ENCODE measurements at places on chromosomes 1 and 21. TPM values are rescaled to one million over a fixed set of nuclear protein-coding genes. Genes with fewer than 3 reads are reported as not detected.

The TAGLN2 gene
- total RNA-seq = 388 TPM

The ARID4B gene
- total RNA-seq = 26.5 TPM

The TTC22 gene
- total RNA-seq = not detected

DNA sequence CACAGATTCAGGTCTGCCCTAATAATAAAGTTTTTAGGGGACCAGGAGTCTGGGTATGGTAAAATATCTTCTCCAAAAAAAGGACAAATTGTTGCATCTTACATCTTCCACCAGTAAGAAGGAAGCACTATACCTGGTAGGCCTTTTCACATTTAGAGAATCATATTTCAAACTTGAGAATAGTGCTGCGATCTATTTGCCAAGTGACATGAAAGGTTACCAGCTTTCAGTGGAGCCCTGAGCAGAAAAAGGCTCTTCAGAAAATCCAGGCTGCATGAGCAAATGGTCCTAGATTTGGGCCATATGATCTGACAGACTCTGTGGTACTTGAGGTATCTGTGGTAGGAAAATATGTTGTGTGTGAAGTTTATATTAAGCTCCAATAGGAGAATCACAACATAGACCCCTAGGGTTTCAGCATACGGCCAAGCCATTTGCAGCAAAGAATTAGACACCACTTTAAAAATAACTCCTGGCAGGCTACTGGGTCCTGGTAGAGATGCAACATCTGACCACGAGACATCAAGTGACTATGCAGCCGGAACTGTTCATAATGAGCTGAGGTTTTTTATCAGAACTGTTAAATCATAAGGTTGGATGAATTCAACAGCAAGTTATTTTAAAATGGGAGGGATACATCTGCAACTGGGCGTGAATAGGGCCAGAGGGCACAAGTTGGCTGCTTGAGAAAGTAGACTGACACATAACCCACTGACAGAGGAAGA lies 38.6 kb upstream of the CCDC190 start:
- peaks cover 24% of the 10 kb centered on the region for H3K4me1 ChIP-seq
- no peaks in the 10 kb centered on the region for H3K27me3 ChIP-seq
- peak overlapping the region; percentile 72 for H3K27ac ChIP-seq
- no peaks in the 10 kb centered on the region for H3K36me3 ChIP-seq
- no peak for DNase-seq
- no peak overlapping the region for H3K4me3 ChIP-seq

GRCh38 chr1:162328512-162328911 lies 48.1 kb downstream of the SPATA46 start:
- H3K4me1 ChIP-seq = peaks cover 19% of the 10 kb centered on the region
- H3K36me3 ChIP-seq = no peaks in the 10 kb centered on the region
- no peaks in the 10 kb centered on the region for H3K27me3 ChIP-seq
- DNase-seq = no peak

DNA sequence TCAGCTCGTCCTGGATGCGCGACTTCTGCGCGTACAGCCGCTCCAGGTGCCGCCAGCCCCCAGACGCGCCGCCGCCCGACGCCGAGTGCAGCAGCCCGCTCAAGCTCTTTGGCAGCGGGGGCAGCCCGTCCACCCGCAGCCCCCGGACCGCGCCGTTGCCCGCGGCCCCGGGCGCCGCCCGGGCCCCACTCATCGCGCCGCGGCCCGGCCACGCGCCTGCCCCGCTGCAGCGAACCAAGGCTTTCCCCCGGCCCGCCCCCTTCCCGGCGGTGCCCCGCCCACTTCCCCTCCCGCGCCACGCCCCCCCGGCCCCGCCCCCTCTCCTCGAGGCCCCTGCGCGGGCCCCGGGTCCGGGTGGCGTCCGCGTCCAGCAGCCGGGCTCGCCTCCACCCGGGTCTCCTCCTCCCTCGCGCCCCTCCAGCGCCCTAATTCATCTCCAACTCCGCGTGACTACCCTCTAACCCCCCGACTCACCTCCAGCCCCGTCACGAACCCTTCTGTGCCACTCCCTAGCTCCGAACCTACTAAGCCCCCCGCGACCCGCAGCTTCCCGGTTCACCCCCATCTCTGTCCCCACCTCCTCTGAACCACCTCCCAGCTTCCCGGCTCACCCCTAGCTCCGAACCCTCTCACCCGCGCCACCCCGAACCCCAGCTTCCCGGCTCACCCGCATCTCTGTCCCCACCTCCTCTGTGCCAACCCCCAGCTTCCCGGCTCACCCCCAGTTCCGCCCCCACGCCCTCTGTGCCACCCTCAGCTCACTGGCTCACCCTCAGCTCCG lies at the start of gene FAM89A:
TSS of gene FAM89A (minus strand) at position 236 of the 781 bp plus-strand sequence. CDS start at position 193, 43 bp downstream.
- peaks cover 6% of the 10 kb centered on the region for H3K36me3 ChIP-seq
- peaks cover 24% of the 10 kb centered on the region for H3K4me1 ChIP-seq
- H3K4me3 ChIP-seq = peak within 1 kb of the TSS; percentile 72
- peaks cover 3% of the 10 kb centered on the region for H3K27me3 ChIP-seq
- H3K27ac ChIP-seq = no peak within 1 kb of the TSS
- DNase-seq = no peak

- no peak for DNase-seq
- peaks cover 38% of the 10 kb centered on the region for H3K4me1 ChIP-seq
- no peak overlapping the region for H3K27ac ChIP-seq
- H3K27me3 ChIP-seq = peaks cover 3% of the 10 kb centered on the region
Observed at GRCh38 chr1:220730486-220730885, 17.6 kb upstream of the MTARC2 start.

DNA sequence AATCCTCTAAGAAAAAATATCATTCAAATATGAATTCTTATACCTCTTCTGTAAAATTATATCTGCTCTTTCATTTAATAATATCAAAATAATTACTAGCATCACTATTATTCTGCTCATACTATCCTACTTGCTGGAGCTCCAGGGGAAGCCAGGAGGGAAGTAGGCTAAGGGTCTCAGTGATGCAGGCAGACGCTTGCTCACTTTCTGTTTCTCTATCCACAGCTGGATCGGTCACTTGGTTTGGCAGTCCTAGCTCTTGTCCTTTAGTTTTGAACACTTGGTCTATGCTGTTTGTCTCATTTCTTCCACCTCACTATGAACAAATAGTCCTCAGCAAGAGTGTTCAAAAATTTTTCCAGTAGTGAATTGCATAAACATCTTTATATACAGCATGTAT lies 11.3 kb downstream of the CCDC190 start:
- peaks cover 20% of the 10 kb centered on the region for H3K4me1 ChIP-seq
- no peak for DNase-seq
- H3K4me3 ChIP-seq = no peak overlapping the region

- H3K36me3 ChIP-seq = no peaks in the 10 kb centered on the region
- H3K27ac ChIP-seq = no peak overlapping the region
- no peaks in the 10 kb centered on the region for H3K4me1 ChIP-seq
Observed at GRCh38 chr1:66182551-66183178, 351.3 kb upstream of the SGIP1 start.

DNA sequence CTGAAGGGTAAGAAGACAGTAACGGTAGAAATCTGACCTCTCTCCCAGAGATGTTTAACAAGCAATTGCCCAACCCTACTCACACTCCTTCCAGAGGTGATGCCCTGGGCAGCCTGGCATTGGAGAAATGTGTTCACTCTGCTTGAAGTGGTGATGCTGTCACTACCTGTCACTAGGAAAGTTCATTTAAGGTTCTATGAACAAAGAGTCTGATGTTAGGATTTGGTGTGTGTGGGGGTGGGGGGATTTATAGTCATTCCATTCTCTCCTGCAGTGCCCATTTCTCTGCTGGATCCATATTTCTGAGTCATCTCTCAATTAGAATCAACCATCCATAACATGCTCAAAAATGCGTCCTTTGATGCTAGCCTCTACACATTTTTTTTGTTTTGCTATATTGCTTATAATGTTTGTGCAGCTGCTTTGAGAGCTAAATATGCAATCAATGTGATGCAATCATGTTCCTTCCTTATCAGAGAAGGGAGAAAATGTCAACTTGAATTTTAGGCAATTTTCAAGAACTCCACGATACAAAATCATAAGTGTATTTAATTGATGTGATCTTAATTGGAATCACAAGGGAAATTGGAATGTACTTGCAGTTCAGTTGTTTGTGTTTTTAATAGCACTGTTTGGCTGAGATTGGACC lies 173.9 kb downstream of the DUSP10 start:
- DNase-seq = no peak
- no peaks in the 10 kb centered on the region for H3K4me1 ChIP-seq
- H3K27ac ChIP-seq = no peak overlapping the region
- peaks cover 22% of the 10 kb centered on the region for H3K27me3 ChIP-seq

- no peaks in the 10 kb centered on the region for H3K27me3 ChIP-seq
- peaks cover 17% of the 10 kb centered on the region for H3K4me1 ChIP-seq
- H3K27ac ChIP-seq = no peak overlapping the region
- H3K4me3 ChIP-seq = no peak overlapping the region
Observed at GRCh38 chr1:235635938-235636662, 13.5 kb downstream of the GNG4 start.

Data from chondrocyte (in vitro differentiated cells).